ENCODE measurements at places on chromosomes 7 and 10.
A peak's percentile ranks its signal among the peaks of the same experiment; 100 is the strongest.

GRCh38 chr7:5586279-5586962 is 162.8 kb upstream of the TNRC18 start:
- no peak for DNase-seq

DNA sequence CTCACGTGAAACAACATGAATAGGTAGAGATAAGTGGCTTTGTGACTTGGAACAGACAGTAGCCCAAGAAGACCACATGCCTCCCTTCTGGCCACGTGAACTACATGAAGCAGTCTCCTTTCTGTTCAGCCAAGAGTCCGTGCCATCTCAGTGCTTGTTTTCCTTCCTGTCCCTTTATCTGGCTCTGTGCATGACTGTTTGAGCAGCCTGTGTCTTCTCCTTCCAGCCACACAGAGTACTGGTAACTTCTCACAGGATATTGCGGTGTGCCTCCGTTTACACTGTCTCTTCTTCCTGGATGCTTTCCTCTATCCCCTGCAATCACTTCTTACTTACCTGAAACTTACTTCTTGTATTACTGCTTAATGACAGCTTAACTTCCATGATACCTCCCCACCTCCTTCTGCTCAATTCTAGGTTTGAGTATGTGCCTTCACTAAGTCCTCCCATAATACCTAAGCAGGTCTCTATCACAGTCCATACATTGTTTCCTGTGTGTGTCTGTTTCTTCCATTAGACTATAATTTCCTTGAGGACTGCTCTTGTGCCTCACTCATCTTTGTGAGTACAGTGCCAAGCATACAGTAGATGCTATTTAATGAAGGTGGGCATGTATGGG is 748.7 kb downstream of the AUTS2 start:
- DNase-seq: no peak

GRCh38 chr10:70234668-70235447 is 1.6 kb upstream of the PPA1 start:
- DNase-seq: no peak

DNA sequence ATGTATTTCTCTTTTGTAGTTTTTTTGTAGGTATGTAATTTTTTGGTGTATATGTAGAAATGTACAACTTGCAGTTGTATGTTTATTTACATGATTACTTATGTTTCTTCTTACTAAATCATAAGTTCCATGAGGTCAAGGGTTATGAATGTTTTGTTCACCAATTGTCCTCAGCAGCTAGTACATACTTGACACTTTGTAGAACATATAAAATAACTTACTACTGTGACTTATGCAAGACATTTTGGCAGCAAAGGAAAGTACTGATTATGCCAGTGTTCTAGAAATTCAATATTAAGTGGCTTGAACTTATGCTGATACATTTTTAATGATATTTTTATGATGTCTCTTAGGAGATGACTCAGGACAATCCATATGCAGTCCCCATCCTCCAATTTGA is 209.6 kb downstream of the DKK1 start:
- no peak for DNase-seq

DNA sequence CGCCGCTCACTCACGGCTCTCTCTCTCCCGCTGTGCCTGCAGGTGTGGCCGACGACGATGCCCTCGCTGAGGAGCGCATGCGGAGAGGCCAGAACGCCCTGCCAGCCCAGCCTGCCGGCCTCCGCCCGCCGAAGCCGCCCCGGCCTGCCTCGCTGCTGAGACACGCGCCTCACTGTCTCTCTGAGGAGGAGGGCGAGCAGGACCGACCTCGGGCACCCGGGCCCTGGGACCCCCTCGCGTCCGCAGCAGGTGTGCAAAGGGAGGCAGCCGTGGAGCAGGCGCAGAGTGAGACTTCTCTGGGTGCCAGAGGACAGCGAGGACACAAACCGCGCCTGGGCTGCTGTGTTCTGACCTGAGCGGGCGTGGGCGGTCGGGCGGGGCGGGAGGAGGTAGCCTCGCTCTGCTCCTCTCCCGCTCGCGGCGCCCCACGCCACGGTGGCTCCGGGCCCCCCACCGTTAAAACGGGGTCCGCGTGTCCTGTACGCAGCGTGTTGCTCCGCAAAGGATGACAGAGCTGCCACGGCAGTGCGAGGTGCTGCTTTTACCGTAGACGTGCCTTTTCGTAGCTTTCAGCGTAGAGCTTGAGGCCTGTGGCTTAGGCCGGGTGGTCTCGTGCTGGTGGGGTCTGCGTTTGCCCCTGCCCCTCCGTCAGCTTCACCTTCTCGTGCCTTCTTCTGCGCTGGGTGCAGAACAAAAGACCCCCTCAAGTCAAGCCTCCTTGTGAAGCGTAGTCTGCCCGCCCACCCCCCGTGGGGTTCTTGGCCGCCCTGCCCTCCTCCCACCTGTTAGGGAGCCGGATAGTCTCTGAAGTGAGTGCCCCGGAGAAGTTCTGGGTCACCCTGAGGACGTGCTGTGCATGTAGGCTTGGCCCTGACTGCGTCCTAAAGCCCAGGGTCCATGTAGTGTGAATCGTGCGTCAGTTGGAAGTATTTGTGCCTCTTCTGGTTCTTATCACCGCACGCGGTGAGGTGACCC is 73.2 kb downstream of the DNAJB6 start:
- DNase-seq: no peak

GRCh38 chr7:82616059-82616728 is 172.6 kb upstream of the CACNA2D1 start:
- no peak for DNase-seq

DNA sequence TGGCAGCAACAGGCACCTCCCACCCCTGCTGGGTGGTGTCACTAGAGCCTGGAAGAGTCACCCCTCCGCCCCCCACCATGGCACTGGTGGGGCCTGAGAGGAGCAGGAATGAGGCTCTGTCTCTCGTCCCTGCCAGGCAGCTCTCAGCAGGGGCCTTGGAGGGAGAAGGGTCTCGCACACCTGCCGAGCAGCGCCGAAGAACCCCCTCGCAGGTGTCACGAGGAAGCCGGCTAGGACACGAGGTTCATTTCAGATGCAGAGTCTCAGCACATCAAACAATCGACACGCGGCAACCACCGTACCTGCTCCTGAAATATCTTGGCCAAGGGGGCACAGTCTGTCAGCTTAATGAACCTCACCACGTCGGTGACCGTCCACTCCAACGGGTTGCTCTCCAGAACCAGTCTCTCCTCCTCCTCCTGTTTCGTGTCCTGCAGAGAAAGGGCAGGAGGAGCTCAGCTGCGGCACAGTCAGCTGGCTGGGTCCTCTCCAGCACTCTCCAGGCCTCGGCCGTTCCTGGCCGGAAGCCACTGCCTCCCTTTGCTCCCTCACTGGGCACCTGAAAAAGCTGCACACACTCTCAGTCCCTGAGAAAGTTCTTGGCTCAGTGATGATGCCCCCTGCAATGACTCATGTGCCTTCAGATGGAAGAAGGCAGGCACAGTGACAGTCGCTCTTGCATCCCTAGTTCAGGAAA is 240.1 kb downstream of the SFMBT2 start:
- no peak for DNase-seq

DNA sequence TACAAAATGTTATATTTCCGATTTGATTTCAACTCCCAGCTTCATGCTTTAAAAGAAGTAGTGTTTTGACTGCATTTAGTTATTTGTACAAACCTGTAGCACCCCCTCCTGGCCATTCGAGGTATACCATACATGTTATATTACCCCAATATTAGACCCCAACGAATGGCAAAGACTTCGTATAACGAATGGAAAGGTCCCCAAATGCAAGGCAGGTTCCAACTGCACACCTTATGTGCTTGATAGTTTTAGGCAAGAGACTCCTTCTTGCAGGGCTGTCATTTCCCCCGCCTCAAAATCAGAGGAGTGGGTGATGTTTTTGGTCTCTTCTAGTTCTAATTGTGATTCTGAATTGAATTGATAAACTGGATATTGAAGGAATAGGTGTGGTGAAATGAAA is 101.1 kb upstream of the TARP start:
- peak; percentile 44 for DNase-seq

- DNase-seq: no peak
These were observed 63.9 kb upstream of the PRKCQ start for GRCh38 chr10:6643962-6644361.

GRCh38 chr10:103547391-103547946 is 54.0 kb downstream of the NEURL1 start:
- DNase-seq: no peak

- no peak for DNase-seq
These were observed 300.9 kb upstream of the MTPN start for GRCh38 chr7:136278057-136278456.

GRCh38 chr10:112182784-112183328 is 709 bp downstream of the GPAM start:
- DNase-seq: no peak

- no peak for DNase-seq
These were observed 77.1 kb upstream of the UNC5B start for GRCh38 chr10:71135236-71135635.

DNA sequence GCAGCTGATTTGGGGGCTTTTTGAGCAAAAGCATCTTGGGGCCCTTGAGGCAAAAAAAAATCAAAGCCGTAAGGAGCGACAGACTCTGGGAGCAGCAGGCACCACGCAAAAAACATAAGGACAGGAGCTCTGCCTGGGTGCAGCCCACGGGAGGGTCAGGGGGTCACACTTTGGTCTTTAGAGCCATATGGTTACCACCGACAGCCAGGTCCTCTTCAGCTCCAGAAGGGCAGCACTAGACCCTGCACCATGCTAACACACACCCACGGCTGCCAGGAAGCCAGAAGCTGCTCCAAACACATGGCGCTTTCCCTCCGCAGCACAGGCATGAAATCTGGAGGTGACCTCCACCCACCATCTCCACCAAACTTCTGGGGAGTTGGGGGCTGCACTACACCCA is 47.1 kb downstream of the RSU1 start:
- DNase-seq: no peak

DNA sequence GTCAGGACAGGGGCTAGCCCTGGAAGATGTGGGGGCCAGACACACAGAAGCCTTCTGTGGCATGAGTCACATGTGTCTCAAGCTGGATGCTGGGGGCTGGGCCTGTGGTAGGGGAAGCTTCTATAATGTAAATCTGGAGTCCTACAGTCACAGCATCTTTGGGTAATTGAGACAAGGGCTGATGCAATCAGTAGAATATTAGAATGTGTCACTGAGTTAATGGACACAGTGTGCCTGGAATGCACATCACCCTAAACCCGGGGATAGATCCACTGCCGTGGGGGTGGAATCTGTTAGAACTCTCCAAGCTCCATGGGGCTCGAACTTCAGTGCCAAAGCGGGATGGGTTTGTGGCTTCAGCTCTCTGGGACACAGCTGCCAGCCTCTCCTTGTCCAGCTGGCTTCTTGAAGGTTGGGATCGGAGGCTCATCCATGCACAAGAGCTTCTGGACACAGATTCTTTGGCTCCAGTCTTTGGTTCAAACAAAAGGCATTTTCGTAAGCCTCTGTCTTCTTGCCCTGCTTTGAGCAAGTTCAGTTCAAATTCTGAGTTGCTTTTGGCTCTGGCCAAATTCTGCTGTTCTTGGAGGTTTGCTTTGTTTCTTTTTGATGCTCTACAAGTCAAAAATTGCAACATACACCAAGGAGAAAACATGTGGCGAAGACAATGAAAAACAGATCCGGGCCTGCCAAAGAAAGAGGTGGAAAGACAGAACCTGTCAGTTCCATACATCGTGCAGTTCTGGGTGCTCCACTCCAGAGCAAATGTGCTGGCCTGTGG is 194.8 kb upstream of the ZNF32 start:
- DNase-seq: no peak

GRCh38 chr10:90845726-90846125 is 12.1 kb downstream of the HTR7 start:
- DNase-seq: no peak

- DNase-seq: peak; percentile 37
These were observed 23.7 kb downstream of the SRRM3 start for GRCh38 chr7:76225379-76225778.

- DNase-seq: no peak
These were observed 24.5 kb upstream of the MRC1 start for GRCh38 chr10:17784688-17785087.

GRCh38 chr10:126906704-126907422 is 1.6 kb downstream of the DOCK1 start:
- no peak for DNase-seq

- no peak for DNase-seq
These were observed 25.2 kb downstream of the GET4 start for GRCh38 chr7:901388-902154.

- DNase-seq: no peak
These were observed 13.5 kb downstream of the GCK start for GRCh38 chr7:44175730-44176129.

GRCh38 chr10:100909501-100910263 is 3.1 kb upstream of the SLF2 start:
- no peak for DNase-seq

- no peak for DNase-seq
These were observed 2.2 kb upstream of the SUN1 start for GRCh38 chr7:830069-830468.

DNA sequence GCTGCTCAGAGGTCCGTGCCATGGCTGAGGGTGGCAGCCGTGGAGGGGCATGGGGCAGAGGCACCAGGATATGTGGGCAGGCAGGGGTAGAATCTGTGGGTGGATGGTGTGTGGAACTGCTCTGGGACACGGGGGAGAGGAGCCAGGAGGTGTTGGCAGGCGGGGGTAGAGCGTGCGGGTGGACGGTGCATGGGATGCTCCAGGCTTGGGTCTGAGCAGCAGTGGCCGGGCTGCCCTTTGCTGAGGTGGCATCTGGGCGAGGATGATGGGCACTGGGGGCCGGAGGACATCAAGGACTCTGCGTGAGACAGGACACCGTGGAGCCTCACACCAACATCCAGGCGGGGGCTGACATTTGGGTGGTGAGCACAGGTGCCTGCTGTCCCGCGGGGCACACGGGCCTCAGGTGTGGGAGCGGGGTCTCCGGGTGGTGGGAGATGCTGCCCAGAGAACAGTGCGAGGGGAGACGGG is 46.2 kb downstream of the JAKMIP3 start:
- peak; percentile 2 for DNase-seq

DNA sequence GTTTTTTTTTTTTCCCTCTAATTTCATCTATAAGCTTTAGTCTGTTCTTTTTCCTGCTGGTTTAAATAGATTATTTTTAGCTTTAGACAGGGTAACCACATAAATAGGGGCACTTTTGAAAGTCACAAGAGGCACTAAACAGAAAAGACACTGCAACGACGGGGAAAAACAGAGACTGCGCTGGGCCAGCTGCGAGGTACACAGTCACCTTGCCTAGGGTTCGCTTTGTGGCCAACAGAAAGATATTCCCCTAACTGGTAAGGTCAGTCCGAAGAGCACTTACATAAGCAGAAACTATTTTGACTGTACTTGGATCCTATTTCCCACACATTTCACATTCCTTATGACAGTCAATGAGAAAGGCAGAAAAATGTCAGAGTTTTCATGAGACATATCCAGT is 175.6 kb upstream of the PHF14 start:
- DNase-seq: no peak

DNA sequence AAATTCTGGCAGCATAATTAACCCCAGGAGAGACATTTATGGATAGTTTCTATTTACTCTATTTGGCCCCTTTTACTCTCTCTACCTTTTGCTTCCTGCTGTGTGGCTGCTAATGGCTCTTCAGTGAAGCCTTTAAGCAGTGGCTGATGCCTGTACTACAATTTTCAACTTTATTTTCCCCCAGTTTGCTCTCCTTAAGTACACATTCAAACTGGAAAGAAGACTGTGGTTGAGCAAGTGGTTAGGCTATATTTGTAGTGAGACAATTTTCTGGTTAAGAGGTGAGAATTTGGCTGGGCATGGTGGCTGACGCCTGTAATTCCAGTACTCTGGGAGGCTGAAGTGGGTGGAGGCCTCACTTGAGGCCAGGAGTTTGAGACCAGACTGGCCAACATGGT is 8.5 kb upstream of the RSBN1L start:
- no peak for DNase-seq

- no peak for DNase-seq
These were observed 69.2 kb upstream of the ADGRA1 start for GRCh38 chr10:133018491-133018890.
